Stimulated activated naive CD4-positive, alpha-beta T cell treated with Interleukin-2 at 50 U/mL for 16 hours (primary cell): ENCODE measurements at places on chromosomes 16 and 17.

DNA sequence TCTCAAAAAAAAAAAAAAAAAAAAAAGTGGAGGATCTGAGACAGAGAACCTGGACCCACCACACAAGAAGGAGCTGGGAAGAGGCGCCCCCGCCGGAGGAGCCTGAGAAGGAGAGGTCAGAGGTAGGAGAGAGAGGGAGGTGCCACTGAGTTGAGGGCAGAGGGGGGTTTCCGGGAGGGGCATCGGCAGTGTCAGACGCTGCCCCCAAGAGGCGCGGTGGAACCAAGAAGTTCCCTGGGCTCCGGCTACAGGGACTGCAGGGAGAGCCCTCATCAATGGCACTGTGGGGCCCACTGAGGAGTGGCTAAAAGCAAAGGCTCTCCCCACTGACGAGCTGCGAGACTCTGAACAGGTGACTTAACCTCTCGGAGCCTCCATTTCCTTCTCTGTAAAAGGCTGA is 4.2 kb downstream of the CCDC42 start:
- peak; percentile 14 for DNase-seq

GRCh38 chr17:73772107-73772705 is 128.0 kb upstream of the SDK2 start:
- DNase-seq = no peak

DNA sequence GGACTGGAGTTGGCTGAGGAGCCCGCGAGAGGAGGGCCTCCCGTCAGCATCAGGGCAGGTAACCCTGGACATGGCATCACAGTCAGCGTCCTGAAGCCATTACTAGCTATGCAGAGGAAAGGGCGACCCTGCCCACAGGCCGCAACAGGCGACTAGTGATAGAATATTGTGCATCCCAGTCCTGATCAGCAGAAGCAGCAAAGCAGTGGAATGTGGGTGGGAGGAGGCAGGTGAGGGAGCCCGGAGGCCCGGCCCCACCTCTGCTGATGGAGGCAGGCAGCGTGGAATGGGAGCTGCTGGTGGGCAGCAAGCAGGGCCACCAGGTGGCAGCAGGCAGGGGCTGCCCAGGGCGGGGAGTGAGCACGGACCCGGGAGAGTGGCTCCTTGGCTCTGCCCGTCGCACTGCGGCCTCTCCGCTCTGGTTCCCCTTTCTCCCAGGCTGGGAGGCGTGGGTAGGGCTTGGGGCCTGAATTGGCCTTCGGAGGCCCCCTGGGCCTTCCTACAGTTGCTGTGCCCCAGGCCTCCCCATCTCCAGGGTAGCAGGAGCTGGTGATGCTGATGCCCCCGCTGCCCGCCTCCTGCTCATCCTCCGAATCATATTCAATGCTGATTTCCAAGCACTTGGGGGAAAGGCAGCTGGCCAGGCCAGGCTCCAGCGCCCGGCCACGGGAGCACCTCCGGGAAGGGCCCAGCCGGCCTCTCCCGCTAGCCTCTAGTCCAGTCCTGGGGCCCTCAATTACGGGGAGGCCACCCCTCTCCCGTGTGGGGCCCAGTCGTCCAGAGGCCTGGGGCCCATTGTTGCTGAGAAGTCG is 20.2 kb downstream of the TSPOAP1 start:
- no peak for DNase-seq

DNA sequence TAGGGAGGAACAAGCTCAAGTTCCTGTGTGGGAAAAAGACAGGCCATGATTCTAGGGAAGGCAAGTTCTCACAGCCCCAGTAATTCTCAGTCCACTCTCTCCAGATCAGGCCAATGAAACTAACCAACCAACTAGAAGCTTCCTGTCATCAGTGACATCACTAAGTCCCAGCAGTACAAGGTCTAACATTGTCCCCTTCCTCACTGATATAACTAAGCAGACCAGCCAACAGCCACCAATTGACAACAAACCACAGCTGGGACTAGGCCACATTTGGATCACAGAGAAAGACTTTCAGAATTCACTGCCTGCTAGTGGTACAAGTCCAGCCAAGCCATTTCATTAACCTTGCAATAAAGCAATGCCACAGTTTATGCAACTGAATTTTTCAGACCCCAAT is 94.0 kb downstream of the CACNG1 start:
- DNase-seq = no peak

- no peak for DNase-seq
These were observed 42.3 kb upstream of the CDYL2 start for GRCh38 chr16:80846680-80847079.

DNA sequence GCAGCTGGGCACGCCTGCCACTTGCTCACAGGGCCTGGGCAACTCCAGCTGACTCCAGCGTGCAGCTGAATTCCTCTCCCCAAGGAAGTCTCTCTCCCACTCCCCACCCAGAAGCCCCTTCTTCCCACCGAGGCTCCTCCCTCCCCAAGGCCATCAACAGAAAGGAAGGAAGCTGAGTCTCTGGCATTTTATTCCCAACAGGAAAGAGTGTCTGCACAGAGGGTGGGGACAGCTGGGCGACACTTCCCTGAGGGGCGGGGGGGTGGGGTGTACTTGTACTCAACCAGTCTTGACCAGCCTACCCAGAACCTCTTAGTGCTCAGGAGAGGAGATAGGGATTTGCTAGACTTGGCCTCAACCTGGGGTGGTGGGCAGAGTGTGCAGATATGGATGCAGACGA is at the start of gene EXOC3L1:
EXOC3L1 (minus strand) TSS at position 96 of the 400 bp plus-strand sequence. CDS start 460 bp downstream, outside the sequence.
- DNase-seq = no peak

DNA sequence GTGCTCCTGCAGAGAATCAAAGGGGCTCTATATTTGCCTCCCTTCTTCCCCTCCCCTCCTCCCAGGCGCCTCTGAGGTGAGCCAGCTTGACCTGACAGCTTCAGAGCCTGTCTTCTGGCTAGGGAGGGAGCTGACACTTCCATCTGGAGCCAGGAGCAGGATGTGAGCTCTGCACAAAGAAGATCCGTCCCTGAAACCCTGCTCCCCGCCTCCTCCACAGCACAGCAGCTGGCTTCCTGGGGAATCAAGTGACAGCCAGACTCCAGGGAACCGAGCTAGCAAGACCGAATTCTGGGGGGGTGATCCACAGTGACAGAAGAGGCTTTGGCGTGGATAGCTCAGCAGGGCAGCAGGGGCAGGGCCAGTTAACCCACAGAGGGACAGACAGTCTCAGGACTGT is 37.2 kb downstream of the CCDC182 start:
- no peak for DNase-seq

- no peak for DNase-seq
These were observed 127.9 kb upstream of the CDH11 start for GRCh38 chr16:65249768-65250167.

DNA sequence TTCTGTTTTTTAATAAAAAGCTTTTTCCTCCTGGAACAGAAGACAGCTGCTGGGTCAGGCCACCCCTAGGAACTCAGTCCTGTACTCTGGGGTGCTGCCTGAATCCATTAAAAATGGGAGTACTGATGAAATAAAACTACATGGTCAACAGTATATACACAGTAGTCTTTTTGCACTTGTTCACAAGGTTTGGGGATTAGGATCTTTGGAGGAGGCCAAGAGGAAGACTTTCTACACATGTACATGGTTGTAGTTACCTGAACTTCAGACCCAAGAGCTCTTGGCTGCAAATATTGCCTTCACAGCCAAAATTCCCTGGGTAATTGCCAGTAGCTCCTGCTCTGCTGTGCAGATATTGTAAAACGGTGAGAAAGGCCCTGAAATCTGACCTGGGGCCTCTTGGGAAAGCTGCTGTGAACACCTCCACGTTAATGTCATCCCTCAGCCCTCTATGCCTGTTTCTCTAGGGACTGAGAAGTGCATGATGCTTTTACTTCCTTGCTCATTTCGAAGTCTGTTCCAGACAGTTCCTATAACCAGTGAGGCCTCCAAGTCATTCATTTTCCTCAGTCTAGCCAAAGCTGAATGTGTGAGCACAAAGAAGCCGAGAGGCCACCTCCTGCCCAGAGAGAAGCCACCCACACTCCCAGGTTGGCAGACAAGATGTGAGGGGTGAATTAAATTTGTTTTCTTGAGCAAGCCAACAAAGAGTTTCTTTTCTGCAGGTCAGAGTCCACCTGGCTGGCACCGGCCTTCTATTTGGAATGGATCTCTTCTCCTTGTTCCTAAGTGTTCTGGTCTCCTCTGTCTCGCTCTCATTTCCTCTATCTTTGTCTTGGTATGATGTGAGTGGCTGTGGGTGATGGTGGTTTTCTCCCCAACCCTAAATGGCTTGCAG is 15.9 kb downstream of the ANKRD40 start:
- no peak for DNase-seq

DNA sequence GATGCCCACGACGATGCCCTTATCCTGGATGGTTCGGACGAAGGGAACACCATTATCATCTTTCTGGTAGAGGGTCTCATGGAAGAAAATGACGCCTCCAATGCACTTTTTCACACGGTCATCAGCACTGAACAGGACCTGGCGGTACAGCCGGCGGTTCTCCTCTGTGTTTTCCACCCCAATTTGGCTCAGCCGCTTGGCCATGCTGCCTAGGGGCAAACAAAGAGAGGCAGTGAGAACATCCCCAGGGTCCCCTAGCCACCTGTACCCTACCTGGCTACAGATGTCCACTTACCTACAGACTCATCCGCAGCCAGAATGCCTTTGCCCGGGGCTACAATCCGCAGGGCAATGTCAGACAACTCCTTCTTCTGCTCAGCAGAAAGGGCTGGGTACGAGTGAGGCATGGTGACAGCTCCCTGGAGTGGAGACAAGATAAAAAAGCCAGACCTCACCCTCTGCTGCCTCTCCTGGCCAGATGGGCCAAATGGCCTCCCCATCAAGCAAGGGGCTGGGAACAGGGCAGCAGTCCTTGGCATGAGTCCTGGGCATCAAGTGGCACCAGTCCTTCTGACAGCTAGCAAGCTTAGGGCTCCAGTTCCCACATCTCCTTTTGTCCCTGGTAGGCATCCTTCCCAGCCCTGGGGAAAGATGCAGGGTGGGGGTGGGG is 1.4 kb downstream of the ALDOC start:
- DNase-seq = no peak

- no peak for DNase-seq
These were observed 7.1 kb upstream of the CMTM4 start for GRCh38 chr16:66703406-66704215.

DNA sequence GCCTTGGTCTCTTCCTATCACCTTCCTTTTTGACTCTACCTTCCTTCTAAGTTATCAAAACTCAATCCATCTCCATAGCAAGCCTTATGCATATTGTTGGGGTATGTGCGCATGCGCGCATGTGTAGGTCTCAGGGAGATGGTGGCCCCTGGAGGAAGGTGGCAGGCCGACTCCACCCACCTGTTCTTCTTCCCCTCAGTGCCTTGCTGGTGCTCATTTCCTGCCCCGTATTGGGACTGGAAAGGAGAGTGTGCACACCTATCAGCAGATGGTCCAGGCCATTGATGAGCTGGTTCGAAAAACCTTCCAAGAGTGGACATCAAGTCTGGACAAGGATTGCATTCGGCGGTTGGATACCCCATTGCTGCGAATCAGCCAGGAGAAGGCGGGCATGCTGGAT is 25.2 kb downstream of the DNAH2 start:
- DNase-seq = no peak

GRCh38 chr16:50932348-50932935 is 190.6 kb downstream of the CYLD start:
- no peak for DNase-seq

DNA sequence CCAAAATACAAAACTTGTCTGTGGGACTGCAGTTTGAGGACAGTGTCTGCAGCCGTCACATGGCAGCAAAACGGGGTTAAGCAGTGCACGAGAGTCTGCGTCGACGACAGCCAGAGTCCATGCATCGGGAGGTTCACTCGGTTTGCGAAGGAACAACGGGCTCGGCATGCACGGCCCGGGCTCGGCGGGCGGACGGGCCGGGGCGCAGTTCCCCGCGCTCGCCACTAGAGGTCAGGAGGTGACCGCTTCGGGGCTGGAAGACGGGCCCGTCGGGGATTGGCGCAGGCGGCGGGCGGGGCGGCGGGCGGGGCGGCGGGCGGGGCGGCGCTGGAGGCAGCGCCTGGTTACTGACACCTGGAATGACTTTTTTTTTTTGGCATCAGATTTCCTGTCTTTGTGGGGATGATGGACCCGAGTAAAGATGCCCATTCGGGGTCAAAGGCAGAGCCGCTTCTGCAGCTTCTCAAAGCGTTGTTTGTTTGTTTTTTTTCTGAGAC is 6.5 kb downstream of the SCGB1C2 start:
- peak; percentile 77 for DNase-seq
